ENCODE measurements at places on chromosomes 3 and 15.

GRCh38 chr15:44136991-44137477 lies 58.0 kb downstream of the FRMD5 start:
- DNase-seq, result no peak

- DNase-seq, result no peak
Observed at GRCh38 chr3:15610082-15610759, 8.7 kb downstream of the BTD start.

- no peak for DNase-seq
Observed at GRCh38 chr3:129626744-129627349, 20.4 kb upstream of the PLXND1 start.

DNA sequence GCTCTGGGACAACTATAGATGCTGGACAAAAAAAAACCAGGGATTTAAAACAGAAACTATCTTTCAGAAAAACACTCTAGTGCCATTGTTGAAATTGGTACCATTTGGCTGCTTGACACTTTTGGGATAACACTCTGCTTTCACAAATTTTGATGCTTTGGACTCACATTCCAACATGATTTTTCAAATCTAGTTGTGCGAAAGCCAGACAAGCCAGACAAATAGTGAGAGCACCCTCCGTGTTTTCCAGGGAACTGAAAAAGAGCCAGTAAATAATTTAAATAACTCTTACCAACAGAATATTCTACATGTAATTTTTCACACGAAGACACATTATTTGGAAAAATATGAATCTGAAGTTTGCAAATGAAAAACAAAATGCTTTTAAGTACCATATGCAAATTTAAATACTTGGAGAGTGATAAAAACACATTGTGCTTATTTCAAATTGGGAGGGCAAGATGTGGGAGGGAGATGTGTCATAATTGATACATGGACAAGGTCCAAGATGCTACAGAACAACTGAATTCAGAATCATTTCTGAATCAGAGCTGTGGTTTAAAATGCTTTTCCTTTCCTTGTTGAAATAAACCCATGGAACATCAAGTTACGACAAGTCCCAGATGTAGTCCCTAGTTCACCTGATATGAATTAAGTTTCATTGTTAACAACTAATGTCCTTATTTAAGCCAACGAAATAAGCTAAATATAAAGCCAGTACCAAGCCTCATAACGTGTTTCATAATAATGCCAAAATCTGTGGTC lies 144.2 kb upstream of the SOX2 start:
- no peak for DNase-seq

DNA sequence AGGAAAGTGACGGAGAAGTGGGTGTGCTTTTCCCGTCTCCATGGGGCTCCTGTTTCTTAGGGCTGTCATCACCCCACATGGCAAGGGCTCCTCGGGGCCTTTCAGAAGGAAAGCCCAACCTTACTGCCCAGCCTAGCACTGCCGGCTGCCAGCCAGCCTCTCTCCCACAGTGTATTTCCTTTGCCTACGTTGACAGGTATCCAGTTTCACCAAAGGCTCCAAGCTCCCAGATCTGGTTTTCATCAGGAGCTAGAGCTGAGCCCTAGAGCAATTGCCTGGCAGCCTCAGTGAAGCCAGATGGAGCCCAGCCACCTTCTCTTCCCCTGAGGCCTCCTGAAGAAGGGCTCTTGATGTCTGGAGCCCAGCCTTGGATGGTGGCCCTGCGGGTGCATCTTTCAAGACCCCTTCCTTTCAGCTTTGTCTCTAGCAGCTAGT lies 20.2 kb downstream of the CRABP1 start:
- no peak for DNase-seq

DNA sequence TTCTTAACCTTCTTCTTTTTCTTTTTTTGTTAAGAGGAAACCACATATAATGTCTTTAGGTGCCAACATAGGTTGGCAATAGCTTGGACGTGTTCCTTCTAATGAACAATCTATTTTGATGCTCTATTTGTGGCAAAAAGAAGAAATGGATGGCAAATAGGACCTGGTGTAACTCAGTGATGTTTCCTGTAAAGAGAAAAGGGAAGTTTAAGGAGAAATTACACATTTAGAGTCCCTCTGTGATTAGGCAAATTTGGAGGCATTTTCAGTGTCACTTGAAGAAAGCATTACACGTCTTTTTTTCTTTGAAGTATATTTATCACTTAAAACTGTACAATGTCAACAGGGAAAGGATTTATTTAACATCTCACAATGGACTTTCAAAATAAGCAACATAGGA lies 327.1 kb downstream of the ZIC1 start:
- no peak for DNase-seq

- DNase-seq, result no peak
Observed at GRCh38 chr3:14275962-14276909, 97.6 kb downstream of the LSM3 start.

DNA sequence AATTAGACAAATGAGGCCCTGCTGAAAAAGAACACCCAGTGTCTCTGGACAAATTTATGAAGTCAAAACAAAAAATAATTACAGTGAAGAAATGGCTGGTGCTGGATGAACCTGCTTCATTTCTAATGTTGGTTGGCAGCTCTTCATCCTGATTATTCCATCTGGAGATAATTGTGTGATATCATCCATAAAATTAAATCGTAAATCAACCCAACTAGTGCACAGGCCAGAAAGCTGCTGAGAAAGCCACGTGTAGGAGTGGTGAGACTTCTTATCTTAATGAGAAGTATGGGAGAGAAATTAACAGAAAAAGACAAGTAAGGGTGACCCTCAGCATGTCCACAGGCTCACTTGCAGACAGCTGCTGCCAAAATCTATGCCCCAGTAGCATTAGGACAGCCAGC lies 465.2 kb upstream of the TGFBR2 start:
- no peak for DNase-seq

DNA sequence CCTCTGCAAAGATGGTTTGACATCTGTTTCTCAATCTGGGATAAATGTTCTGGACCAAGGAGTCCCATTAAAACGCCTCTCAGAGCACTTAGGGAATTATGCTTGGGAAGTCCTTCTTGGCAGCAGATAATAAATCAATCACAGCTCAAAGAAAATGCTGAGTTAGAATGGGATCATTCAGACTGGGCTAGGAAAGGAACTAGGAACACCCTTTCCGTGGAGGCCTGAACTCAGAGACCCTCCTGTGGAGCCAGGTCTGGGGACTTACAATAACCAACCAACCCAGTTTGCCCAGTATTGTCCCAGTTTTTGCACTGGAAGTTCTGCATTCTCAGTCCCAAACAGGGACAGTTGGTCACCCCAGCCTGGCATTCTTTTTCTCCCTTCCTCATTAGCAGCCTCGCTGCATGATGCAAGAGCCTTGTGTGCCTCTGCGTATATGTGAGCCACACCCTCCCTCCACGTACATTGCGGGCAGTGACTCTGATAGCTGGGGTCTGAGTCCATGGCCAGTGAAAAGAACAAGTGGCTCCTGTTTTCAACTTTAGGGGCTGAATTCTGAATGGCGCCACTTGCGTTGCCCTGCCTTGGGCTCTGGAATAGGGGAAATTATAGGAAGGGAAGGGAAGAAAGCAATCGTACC lies 88.7 kb downstream of the SEMA5B start:
- DNase-seq, result no peak

- DNase-seq, result no peak
Observed at GRCh38 chr15:66679657-66680108, 22.4 kb upstream of the SMAD6 start.

DNA sequence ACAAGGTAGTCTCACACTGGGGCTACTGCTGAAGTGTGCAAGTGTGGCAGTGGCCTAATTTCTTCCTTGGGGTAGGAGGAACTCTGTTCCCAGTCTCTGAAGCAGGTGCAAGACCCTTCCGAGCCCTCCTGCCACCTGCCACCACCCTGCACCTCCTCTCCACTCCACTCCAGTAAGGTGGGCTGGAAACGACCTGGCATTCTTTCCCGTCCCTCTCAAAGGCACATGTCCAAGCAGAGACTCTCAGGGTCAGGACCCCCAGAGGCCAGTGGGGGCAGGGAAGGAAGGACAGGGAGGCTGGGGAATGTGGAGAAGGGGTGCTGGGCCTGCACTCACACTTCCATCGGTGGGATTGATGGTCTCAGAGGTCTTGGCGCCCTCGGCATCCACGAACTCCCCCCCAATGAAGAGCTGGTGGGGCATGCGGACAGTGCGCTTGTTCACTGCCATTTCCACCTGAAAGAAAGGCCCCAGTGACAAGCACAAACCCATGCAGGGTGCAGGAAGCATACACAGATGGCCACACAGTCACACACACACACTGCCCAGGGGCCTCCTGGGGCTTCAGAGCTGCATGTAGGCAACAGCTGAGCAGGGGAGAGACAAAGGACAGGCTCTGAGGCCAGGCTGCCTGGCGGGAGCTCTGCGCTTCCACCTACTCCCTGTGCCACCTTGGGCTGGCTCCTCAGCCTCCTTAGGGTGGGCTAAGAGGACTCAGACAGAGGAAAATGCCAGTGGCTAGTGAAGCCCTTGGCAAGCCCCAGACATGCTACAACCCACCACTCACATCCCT lies 43.8 kb downstream of the ALDH1L1 start:
- no peak for DNase-seq

DNA sequence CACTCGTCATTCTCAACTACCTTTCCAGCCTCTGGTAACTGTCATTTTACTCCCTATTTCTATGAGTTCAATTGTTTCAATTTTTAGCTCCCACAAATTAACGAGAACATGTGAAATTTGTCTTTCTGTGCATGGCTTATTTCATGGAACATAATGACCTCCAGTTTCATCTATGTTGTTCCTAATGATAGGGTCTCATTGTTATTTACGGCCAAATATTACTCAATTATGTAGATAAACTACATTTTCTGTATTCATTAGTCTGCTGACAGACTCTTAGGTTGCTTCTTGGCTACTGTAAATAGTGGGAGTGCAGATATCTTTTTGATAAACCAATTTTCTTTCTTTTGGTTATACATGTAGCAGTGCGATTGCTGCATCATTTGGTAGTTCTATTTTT lies 374.9 kb upstream of the ROBO1 start:
- DNase-seq, result no peak

- DNase-seq, result no peak
Observed at GRCh38 chr15:26023231-26023630, 160.1 kb upstream of the ATP10A start.

- DNase-seq, result no peak
Observed at GRCh38 chr3:24521420-24522145, 26.9 kb upstream of the THRB start.

DNA sequence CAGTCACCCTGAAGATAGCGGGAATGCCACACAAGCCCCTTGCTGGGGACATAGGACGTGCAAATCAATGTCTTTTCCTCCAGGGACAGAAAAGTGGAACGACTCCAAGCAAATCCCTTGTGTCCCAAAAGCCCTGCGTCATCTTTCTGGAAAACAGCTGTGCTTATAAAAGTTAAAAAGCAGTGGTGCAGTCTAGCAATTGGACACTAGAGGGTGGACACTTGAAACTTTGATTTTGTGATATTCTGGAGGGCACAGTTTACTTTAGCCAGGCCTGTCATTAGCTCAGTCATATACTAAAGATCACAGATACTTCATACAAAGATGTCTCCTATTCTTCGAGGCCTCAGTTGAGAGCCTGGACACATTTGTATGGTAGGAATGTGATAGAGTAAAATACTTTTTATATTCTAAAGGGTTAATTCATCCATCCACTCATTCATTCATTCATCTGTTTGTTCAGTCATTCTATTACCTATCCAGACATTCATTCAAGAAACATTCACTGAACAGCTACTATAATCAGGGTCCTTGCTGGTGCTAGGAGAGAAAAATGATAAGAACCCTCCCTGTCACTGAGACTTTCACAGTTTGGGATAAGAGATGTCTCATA lies 63.8 kb upstream of the ANKRD34C start:
- DNase-seq, result no peak

DNA sequence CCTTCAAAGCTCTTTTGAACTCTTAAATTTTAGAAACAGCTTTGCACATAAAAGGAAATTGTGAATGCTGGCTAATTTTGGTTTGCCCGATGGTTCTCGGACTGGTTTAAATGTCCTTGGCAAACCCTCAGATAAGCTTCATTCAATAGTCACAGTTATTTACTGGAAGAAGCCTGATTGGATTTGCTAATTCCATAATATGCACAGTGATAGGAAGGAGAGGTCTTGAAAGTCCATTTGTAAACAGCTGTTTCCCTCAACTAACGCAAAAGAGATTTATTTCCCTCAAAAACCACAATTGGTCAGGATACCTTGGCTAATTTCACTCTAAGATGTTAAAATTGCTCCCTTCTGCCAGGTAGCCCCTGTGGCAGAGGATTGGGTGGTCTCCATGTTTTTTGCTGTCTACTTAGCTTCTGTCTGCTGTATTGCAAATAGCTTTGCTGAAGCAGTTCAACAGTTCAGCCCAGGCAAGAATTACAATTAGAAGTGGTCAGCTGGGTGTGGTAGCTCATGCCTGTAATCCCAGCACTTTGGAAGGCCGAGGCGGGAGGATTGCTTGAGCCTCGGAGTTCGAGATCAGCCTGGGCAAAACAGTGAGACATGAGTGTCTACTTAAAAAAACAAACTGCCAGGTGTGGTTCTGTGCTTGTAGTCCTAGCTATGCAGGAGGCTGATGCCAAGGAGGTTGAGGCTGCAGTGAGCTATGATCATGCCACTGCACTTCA lies 30.6 kb upstream of the PROK2 start:
- DNase-seq, result no peak

- no peak for DNase-seq
Observed at GRCh38 chr3:147393943-147394883, 12.1 kb downstream of the ZIC4 start.

DNA sequence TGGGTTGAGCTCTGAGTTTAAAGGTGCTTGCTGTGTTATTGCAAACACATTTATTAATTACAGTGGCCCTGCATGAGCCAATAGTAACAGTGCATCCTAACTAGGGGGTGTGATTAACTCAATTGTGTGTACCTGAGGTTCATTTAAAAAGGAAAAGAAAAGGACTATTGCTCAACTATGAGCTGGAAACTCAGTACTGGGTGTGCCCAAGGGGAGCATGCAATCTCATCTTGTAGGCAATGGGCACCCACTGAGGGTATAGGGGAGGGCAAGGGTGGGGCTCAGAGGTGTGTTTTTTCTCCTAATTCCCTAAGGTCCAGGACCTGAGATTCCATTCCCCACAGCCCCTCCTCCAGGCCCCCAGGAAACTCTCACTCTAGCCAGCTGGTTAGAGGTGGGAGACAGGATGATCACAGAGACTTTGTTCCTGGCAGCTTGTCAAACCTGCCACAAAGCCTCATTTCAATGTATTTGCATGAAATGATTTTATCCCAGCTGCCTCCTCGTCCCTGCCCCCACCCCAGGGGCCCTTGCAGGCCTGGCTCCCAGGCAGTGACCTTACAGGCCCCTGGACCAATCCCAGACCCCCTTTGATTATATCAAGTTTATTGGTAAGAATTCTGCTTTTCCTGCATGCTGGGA lies 220.7 kb downstream of the TBC1D2B start:
- DNase-seq, result no peak

DNA sequence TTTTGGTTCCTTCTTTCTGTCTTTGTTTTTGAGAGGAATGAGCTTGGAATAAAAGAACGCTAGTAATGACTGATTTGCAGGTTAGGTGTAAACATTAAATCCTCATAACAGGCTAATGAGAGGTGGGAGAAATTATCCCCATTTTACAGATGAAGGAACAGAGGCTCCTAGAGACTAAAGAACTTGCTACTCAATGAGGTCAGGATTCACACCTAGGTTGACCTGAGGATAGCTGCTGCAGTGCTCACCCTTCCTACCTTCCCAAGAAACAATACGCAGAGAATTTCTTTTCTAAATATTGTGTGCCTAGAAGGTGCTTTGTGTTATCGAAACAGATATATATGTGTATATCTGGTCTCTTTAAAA lies 106.3 kb downstream of the IGF1R start:
- DNase-seq, result no peak

- no peak for DNase-seq
Observed at GRCh38 chr3:115469649-115470048, 153.7 kb upstream of the GAP43 start.

GRCh38 chr15:75712668-75713337 lies at the start of gene CSPG4:
CSPG4 (minus strand) TSS chr15:75712848; CDS start chr15:75712755, 93 bp downstream.
- no peak for DNase-seq

GRCh38 chr3:194137506-194138474 lies 1.8 kb downstream of the HES1 start:
- DNase-seq, result no peak
